NCI-H2081 (cell line): ENCODE measurements at places on chromosomes 1 and 21.
A peak's percentile ranks its signal among the peaks of the same experiment; 100 is the strongest.

DNA sequence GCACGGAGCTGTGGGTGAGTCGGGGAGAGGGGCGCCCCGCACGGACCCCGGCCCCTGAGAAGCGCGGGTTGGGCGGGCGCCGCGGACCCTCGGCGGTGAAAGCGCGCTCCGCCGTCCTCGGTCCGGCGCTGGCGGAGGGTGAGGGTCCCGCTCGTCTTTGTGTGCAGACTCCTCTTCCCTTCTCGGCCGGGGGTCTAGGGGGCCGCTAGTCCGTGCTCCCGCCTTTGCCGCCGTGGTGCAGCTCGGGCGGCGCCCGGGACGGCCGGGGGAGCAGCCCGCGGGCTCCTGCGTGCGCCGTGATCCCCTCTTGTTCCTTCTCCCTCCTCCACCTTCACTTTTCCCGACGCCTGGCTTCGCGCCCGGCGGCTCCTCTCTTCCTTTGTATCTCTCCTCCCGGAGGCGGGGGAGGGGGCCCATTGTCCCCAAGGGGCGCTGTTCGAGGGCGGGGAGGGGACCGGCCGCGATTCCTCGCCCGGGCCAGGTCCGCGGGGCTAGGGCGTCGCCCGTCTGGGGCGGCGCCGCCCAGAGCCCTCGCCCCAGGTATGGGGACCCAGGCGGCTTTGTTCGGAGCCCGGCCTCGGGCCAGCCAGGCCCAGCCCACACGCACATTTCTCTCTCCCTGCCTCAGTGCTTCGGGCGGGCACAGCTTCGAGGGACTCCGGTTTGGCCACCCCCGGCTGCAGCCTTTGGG lies 519 bp downstream of the FNBP1L start:
- peak; percentile 37 for DNase-seq

GRCh38 chr1:185987611-185988321 lies 253.6 kb downstream of the HMCN1 start:
- DNase-seq, result no peak

DNA sequence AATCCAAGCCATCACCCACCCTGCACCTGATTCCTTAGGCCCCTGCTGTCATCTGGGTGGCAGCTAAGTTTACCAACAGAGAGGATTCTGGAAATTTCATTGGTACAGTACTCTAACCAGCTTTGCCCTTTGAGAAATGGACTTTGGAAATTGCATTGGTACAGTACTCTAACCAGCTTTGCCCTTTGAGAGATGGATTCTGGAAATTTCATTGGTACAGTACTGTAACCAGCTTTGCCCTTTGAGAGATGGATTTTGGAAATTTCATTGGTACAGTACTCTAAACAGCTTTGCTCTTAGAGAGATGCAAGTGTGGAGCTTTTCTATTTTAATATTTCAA lies 42.5 kb downstream of the MAB21L3 start:
- no peak for DNase-seq

DNA sequence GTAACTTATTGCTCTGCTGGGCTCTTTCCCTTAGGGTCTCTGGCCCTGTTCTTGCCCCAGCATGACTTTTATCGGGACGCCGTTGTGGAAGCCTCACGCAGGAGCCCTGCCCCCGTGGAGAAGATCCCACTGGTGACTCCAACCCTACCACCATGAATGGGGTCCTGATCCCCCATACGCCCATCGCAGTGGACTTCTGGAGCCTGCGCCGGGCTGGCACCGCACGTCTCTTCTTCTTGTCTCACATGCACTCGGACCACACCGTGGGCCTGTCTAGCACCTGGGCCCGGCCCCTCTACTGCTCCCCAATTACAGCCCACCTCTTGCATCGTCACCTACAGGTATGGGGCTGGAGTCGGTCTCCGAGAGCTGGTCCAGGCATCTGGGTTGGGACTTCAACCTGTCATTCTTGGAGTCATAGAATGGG lies 322 bp downstream of the DCLRE1B start:
- DNase-seq, result peak; percentile 34

DNA sequence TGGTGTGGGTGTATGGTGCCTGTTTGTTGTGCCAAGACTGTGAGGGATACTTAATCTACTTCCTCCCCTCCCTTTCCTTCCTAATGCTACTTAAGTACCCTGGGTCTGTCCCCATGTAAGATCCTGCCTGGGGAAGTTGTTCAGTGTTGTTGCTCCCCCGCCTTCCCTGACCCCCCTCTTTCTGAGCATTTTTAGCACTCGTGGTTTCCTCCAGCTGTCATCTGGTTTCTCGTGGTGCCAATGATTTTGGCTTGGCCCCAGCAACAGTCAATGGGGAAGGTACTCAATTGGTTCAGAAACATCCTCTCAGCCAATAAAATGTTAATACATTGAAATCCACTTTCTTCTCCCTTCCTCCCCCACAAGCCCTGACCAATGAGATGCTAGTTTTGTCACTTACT lies 8.0 kb upstream of the B4GALT3 start:
- DNase-seq, result peak; percentile 68

DNA sequence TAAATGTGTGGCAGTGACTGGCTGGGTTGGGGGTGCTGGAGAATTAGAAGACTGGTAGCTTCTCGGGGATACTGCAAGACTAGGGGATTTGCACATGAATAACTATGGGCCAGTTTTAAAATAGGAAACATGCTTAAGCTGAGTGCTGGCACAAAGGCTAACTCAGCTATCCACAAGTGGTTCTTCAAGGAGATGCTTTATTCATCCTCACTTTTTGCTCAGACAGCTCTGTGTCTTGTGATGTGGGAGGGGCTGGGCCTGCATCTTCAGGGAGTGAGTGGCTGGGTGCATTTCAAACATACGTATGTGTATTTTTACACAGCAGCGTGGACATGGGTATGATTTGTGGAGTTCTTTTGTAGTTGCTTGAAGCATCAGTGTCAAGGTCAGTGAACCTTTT lies 2.3 kb downstream of the COQ8A start:
- no peak for DNase-seq

- DNase-seq, result no peak
Observed at GRCh38 chr1:221643404-221644144, 98.3 kb downstream of the DUSP10 start.

- no peak for DNase-seq
Observed at GRCh38 chr21:27240839-27241238, 274.0 kb upstream of the ADAMTS5 start.

DNA sequence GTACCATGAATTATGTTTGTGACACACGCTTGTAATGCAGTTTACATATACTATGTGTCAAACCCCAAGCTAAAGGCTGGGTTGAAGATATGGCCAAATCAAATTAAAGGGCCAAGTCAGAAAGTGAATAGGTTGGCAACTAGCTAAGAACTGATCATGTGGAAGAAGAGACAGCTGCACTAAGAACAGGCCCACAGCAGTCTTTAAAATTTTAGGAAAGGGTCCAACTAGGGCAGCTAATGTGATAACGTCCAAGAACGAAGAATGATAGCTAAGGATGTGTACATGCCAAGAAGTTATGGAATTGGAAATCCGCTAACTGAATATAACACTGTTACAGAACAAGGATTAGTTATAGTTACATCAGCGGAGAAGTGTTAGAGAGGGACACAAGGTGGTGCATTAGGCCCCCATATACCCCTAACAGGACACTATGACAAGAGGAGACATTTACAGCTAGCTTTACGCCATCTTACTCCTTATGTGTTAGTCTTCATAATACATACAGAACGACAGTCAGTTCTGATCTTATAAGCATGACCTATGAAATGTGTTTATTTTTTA lies 6.5 kb upstream of the RNF2 start:
- no peak for DNase-seq

DNA sequence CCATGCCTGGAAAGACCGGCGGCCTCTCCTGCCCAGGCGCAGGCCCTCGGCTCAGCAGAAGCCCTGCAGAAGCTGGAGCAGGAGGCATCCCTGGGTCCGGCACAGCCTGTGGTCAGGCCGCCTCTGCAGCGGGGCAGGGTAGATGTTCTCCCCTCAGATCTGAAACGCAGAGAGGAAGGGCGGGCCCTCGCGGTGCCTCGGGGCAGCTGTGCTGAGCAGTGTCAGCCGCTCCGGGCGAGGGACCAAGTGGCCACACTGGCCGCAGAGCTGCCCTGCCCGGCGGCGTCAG lies 175.3 kb upstream of the ARHGEF16 start:
- no peak for DNase-seq

DNA sequence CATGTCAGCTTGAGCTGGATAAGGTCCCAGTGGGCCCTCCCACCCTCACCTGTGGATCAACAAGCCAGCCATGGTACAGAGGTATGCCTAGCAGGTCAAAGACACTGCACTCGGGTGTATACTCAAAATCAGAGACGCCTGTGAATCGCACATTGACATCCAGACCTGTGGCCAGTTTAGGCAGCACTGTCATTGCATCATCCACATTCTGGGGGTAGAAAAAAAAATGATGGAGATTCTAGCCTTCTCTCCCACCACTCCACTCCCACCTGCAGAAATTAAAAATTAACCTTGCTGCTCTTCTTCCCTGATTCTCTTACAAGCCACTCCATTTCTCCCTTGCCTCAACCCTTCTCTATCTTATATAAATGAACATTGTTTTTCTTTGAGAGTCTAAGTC lies 6.3 kb downstream of the MINDY1 start:
- DNase-seq, result no peak

GRCh38 chr1:178025613-178026356 lies 55.9 kb upstream of the SEC16B start:
- no peak for DNase-seq

GRCh38 chr1:216212826-216213225 lies 210.4 kb downstream of the USH2A start:
- no peak for DNase-seq

DNA sequence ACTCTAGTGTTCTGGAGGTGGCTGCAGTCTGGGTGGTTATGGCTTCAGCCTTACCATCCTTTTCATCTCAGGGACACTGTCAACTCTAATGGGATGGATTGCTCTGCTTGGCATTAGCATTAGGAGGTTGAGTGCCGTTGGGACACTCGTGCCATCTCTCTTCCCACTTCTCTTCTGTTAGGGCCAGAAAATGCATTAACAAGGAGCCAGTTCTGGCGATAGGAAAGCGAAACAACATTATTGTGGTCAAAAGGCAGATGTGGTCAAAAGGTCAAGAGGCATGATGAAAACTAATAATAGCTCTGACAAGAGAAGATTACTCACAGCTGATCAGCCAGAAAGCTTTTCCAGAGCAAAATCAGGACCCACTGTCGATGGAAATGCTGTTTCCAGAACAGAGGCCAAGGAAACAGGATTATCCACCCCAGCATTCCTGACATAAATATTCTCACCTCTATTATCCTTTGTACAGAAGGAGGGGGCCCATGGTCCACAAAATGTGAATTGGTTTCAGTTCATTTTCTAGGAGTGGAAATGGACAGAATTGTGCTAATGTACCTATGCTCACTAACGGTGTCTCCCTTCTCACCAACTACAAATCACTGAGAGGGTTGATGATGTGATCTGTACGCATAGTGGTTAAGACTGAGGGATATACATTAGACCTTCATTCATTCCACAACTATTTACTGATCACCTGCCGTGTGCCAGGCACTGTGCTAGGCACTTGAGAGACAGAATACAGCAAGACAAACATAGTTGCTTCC lies 72.0 kb downstream of the ST6GALNAC5 start:
- DNase-seq, result no peak

- DNase-seq, result no peak
Observed at GRCh38 chr1:228231189-228231588, 23.3 kb downstream of the OBSCN start.

- no peak for DNase-seq
Observed at GRCh38 chr1:87542697-87543096, 214.0 kb downstream of the LMO4 start.

DNA sequence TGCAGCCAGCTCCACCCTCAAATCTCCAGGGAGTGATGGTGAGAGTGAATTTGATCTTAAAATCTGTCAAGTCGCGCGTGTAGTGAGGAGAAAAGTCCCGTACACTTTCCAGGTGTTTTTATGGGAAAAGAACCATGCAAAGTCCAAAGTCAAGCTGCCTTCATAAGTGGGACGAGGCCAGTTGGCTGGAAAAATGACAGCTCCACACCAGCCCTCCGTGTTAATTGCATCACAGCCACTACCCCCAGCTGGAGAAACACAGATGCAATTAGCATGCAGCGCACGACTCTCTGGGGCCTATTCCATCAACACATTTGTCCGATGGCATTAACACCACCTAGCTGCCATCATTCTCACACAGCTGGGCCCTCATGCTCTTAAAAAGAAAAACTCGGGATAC lies 68.4 kb downstream of the KLHDC7A start:
- no peak for DNase-seq

DNA sequence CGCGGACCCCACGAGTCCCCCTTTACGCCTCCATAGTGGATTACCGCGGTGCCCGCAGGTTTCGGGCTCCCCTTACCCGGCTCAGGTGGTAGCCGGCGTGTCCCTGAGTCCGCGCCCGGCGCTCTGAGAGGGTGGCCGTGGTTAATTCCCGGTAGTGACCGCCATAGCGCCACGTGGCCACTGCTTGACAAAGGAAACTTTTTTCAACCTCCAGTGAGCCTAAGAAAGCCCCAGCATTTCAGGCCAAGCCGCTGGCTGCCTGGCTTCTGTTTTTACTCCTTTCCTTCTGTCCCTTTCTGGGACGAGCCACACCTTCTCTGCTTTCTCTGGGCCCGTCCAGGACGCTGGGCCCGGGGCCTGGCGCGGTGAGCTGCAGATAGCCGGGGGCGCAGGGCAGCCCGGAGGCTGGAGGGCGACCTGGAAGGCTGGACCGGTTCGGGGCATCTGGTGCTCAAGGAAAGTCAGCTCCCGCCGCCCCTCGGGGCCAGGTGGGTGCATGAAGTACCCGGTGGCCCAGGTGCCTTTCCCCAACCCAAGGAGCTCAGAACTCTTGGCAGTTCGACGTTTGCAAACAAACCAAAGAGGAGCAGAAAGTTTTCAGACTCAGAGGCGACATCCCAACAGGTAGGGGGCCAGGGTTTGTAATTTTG lies 540 bp upstream of the C1orf198 start:
- DNase-seq, result peak; percentile 78

GRCh38 chr1:115227346-115228082 lies 110.5 kb downstream of the NGF start:
- no peak for DNase-seq

DNA sequence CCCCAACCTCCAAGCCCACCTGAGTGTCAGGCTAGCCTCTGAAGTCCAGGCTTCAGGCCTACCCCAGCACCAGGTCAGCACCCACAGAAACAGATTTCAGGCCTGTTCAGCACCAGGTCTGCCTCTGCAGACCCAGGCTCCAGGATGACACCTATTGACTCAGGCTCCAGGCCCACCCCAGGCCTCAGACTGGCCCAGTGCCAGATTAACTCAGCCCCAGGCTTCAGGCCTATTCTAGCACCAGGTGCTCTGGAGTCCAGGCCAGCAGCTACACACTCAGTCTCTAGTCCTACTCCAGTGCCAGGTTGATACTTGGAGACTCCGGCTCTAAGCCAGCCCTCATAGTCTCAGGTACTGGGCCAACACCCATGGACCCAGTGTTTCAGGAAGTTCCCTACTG lies 541.7 kb upstream of the PBX1 start:
- no peak for DNase-seq

- no peak for DNase-seq
Observed at GRCh38 chr1:15028102-15028501, 125.4 kb upstream of the TMEM51 start.
